Astrocyte of the spinal cord (primary cell): ENCODE measurements at places on chromosomes 7 and 10.
A peak's percentile ranks its signal among the peaks of the same experiment; 100 is the strongest.

DNA sequence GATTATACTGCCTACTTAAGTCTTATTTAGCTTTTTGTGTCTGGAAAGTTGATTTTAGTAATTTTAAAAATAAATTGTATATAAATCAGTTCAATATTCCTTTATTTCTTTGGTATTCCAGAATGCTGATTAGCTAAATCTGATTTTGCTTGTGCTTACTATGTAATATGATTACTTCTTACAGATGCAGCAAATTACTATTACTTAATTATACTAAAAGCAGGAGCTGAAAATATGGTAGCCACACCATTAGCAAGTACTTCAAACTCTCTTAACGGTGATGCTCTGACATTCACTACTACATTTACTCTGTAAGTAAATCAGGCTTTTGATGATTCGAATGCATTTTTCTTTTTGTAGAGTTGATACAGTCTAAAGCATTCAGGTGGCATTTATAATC lies 34.0 kb downstream of the ANLN start:
- no peak for DNase-seq

DNA sequence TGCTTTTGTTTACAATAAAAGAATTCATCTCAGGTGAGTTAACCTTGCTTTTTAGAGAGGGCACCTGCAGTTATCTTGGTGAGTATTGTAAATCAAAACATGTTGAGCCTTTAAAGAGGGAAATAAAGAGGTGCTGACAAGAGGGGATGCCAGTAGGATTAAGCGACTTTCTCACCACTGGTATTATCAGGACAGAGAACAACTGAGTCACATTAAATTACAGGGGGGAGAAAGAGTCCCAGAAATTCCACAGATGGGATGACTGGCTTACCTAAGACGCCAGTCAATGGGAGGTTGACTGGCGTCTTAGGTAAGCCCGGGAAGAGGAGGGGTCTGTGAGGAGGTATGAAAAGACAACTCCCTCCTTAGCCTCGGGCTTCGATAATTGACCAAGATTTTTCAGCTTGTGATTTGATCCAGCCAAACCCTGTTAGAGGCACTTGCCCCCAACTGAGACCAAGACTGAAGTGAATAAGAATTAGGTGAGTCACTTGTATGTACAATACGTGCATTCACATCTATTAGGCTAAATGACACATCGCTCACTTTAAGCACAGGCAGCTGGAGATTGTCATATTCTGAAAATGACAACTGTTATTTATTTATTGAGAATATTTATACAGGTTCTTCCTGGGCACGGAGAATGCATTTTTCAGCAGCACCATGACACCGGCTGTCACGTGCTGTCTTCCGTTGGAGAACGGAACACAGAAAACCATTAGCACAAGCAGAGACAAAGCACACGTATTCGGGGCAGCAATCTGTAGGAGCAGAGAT lies 117.6 kb downstream of the SEM1 start:
- DNase-seq: no peak

GRCh38 chr10:79222186-79222585 lies 125.1 kb upstream of the PPIF start:
- DNase-seq: no peak

DNA sequence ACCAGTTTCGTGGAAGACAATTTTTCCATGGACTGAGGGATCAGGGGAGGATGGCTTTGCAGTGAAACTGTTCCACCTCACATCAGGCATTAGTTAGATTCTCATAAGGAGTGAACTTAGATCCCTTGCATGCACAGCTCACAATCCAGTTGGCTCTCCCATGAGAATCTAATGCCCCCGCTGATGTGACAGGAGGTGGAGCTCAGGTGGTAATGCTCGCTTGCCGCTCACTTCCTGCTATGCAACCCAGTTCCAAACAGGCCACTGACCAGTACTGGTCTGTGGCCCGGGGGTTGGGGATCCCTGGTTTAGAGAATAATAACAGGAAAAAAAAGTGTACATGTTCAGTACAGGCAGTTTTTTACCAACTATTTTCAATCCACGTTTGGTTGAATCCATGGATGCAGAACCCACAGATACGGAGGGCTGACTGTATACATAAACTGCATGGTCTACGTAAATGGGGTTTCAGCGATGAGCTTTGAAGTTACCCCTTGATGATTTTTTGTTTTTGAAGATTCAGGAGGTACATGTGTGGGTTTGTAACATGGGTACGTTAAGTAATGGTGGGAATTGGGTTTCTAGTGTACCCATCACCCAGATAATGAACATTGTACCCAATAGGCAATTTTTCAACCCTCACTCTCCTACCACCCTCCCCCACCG lies 24.5 kb downstream of the OGDH start:
- no peak for DNase-seq

- DNase-seq: peak; percentile 14
Observed at GRCh38 chr10:94546901-94547185, 1.3 kb downstream of the HELLS start.

DNA sequence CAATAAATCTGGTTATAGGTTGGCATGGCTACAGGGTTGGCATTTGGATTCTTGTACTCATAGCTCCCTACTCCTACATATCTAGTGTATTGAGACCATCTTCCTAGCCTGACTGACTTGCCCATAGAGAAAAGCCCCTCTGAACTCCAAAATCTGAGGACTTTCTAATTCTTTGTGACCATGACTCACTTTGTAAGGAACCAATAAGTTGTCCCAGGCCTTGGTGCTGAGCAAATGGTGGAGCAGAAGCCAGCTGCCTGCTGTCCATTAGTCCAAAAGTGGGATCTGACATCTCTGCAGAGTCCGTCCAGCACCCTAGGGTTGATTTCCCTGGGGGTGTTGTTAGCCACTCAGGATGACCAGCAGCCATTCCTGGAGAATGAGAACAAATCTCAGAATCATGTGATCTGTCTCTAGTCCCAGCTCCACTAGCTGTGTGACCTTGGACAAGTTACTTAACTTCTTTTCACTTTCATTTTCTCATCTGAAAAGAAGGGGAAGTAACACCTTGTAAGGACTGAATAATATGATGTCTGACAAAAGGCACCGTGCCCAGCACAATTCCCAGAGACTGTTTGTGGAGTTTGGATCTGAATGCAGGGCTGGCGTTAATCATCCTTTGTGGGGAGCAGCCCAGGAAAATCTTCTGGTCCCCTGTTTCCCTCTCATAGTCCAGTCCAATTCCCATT lies 44.1 kb downstream of the MTURN start:
- no peak for DNase-seq

- no peak for DNase-seq
Observed at GRCh38 chr10:125214283-125214570, 53.9 kb upstream of the CTBP2 start.

DNA sequence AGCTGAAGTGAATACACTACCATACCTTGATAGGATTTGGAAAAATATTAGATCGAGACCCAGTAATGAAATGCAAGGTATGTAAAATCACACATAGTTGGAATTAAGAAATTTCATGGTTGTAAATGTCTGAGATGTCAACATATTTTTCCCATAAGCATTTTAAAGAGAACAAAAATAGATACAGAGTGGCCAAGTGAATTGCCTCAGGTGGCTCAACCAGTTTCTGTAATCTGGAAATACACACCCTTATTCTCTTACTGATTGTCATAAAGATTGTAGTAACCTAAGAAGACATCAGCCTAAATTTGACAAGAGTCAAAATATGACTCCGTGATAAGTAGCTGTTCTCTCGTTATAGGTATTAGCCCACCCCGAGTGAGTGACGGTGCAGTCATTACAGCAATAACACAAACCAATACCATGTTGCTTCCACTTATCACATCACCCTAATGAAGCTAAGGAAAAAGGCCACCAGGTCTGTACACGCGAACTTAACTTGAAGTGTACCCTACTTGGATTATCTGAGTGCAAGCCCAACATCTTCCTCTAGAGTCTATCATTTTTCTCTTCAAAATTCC lies 23.4 kb downstream of the PIK3AP1 start:
- DNase-seq: no peak

DNA sequence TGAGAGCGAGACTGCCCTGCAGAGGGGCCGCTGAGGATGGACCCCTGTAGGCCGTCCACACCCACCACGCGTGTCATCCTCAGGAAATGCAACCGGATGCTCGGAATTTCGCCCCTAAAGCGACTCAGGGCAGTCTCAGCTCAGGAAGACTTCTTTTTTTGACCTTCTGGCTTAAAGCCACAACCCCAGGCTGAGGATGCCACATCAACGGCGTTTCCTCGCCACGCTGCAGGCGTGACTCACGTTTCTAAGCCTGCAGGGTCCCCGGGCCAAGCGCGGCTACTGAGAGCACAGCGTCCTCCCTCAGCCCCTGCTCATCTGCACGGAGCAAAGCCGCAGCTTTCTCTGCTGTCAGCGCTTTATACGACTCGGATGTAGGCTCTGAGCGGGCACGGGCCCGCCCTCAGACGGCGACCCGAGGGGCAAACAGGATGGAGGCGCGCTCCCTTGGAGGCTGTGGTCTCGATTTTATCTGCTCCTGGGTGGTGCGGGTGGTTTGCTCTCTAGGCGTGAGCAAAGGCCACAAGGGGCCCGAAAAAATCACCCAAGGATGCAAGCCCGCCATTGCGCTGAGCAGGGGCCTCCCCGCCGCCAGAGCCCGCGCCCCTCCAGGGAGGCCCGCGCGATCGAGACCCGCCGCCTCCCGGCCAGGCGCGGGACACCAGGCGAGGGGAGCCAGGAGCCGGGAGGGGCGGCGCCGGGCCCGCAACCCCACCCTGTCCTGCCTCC lies 726 bp upstream of the INSIG1 start:
- DNase-seq: peak; percentile 82

DNA sequence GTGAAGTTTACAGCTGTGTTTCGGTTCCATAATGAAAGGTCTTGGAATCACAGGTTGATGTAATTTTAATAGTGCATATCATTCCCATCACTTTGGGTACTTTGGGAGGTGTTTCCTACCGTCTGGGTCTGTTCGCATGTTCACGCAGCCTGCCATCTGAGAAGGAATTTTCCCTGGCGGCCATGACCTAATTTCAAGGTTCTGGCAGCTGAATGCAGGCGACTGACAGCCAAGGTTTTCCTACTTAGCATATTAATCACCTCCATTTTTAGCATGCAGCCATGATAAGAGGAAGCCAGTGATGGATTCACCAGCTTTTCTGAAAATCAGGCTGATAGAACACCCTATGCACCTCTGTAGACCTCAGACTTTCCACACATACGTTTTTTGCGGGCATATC lies 319.1 kb upstream of the TMEM229A start:
- no peak for DNase-seq

- no peak for DNase-seq
Observed at GRCh38 chr10:115653473-115653872, 560.3 kb downstream of the ATRNL1 start.

GRCh38 chr10:71395621-71396020 lies 1.1 kb upstream of the CDH23 start:
- no peak for DNase-seq

GRCh38 chr10:124186956-124187355 lies 93.6 kb upstream of the CHST15 start:
- DNase-seq: no peak

DNA sequence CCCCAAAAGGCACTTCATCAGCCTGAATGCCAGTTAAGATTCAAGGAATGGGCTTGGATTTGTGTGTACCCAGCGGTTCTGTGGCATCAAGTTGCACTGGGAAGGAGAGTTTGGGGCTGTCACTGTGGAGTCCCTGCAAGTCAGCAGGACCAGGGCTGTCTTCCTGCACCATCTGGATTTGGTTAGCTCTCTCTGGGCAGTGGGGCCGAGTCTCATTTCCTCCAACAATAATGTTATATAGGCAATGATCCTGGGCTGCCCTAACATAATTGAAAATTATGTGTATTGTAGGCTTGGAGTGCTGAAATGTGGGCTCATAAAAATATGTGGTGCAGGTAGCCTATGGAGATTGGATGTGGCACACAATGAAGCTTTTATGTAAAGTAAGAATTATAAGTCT lies 87.2 kb downstream of the TCF7L2 start:
- no peak for DNase-seq

GRCh38 chr7:16744518-16745250 lies 8.9 kb upstream of the TSPAN13 start:
- no peak for DNase-seq

DNA sequence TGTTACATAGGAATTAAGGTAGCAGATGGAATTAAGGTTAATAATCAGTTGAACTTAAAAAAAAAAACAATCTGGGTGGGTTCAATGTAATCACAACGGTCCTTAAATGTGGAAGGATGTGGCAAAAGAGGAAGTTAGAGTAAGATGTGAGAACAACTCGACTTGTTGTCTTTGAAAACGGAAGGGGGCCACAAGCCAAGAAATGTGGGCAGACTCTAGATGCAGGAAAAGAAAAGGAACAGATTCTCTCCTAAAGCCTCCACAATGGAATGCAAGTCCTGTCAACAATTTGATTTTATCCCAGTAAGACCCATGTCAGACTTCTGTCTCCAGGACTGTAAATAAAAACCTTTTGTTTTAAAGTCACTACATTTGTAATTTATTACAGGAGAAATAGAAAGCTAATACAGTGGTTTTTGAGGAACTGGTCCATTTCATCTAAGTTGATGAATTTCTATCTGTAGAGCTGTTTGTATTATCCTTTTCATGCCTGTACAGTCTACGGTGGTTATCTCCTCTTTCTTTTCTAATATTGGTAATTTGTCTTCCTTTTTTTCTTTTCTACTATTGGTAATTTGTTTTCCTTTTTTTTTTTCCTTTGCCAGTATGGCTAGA lies 8.6 kb downstream of the MCMBP start:
- DNase-seq: no peak

GRCh38 chr10:18164093-18164492 lies 23.9 kb downstream of the CACNB2 start:
- peak; percentile 50 for DNase-seq

GRCh38 chr7:27150568-27151340 lies 1.6 kb downstream of the HOXA3 start:
- peak; percentile 88 for DNase-seq

GRCh38 chr7:50534690-50535290 lies 30.4 kb downstream of the DDC start:
- DNase-seq: peak; percentile 98

- no peak for DNase-seq
Observed at GRCh38 chr10:90138844-90139243, 437.5 kb downstream of the KIF20B start.

GRCh38 chr7:99219185-99219767 lies 11.4 kb upstream of the KPNA7 start:
- no peak for DNase-seq

DNA sequence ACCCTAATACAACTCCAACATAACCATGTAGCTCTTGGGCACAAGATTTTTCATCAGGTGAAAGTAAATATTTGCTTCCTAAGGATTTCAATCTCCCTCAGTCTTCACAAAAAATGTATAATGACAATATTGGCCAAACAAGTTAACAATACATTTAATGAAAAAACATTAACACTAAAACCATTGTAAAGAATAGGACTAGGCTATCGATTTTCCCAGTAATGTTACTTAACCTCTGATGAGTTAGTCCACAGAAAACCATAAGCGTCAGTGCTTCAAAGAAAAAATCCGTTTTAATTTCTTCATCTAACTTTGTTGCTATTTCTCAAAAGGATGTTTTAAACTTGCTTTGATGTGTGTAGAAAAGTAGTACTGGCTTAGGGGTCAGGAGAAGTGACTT lies 1.2 kb downstream of the ZNF33B start:
- DNase-seq: no peak

GRCh38 chr10:96681524-96681923 lies 38.8 kb downstream of the PIK3AP1 start:
- no peak for DNase-seq

GRCh38 chr7:65978891-65979582 lies 3.0 kb downstream of the GUSB start:
- no peak for DNase-seq

GRCh38 chr10:60141896-60142559 lies 235.7 kb upstream of the CCDC6 start:
- DNase-seq: no peak
